ENCODE measurements at places on chromosomes 12 and 14.

DNA sequence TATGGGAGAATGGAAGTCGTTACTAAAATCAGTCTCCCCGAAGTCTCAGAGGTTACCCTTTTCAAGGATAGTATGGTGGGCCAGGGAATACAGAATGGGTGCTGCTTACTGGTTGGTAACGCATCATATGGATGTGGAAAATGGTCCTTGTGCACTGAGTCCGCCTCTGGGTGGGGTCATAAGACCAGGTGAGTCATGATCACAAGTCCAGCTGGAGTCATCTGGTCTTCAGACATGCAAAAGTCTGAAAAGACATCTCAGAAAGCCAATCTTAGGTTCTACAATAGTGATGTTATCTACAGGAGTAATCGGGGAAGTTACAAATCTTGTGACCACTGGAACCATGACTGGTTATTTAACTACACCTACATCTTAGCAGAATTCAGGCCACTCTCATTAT, 71.9 kb upstream of the TCL1B start:
- no peak for DNase-seq

DNA sequence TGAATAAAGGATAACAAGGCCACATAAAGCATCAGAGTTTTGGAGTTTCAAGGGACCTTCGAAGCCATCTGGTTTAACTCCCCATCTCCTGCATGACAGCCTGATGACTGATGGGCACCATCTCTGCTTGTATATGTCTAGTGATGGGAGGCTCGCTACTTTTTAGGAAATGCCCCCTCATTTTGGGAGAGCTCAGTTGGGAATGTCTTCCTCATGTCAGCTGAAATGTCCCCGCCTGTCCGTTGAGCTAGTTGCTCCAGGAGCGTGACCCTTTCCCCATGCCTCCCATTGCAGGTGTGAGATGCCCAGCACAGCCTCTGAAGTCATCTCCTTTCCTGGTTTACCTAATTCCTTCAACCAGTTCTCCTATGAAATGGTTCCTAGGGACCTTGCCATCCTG, 69.6 kb upstream of the CAPRIN2 start:
- DNase-seq = no peak

DNA sequence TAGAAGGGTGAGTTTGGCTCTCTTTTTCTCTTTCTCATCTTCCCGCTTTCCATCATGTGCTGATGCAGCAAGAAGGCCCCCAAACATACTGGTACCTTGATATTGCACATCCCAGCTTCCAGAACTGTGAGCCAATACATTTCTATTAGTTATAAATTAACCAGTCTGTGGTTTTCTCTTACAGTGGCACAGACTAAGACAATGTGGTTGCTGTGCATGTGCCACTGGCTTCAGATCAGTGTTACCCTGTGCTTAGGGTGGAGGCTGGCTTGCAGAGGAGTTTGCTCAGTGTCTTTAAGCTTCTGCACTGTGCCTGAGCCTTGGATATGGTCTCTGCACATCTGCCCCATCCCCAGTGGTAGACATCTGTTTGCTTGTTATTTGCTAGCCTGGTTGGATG, 5.5 kb downstream of the IFI27L2 start:
- DNase-seq = no peak

GRCh38 chr14:23464700-23465099, 4.8 kb upstream of the NGDN start:
- DNase-seq = no peak

- no peak for DNase-seq
These were observed 30.2 kb upstream of the FGD4 start for GRCh38 chr12:32369202-32369601.

- DNase-seq = no peak
These were observed 256.6 kb downstream of the BTG1 start for GRCh38 chr12:91889059-91889458.

- peak; percentile 49 for DNase-seq
These were observed 1318.4 kb downstream of the TMEM121 start for GRCh38 chr14:106844608-106845285.

- DNase-seq = no peak
These were observed 193.7 kb upstream of the PWP1 start for GRCh38 chr12:107491856-107492255.

GRCh38 chr12:2205996-2206395, 153.2 kb downstream of the CACNA1C start:
- no peak for DNase-seq
